ENCODE measurements at places on chromosomes 13 and 19.

DNA sequence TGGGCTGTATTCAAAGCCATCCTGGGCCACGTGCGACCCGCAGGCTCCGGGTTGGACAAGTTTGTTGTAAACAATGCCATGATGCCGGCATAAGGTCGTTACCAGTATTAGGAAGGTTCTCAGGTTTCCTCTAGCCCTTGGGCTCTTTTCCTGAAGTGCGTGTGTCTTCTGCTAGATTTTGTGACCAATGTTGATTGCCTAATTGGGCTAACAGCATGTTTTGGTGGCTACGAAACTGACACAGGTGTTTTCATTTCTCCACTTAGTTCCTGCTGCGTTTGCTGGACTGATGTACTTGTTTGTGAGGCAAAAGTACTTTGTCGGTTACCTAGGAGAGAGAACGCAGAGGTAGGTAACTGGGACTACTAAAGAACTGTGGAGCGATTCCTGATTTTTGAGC, 20.3 kb downstream of the ALOX5AP start:
- no peak for DNase-seq

DNA sequence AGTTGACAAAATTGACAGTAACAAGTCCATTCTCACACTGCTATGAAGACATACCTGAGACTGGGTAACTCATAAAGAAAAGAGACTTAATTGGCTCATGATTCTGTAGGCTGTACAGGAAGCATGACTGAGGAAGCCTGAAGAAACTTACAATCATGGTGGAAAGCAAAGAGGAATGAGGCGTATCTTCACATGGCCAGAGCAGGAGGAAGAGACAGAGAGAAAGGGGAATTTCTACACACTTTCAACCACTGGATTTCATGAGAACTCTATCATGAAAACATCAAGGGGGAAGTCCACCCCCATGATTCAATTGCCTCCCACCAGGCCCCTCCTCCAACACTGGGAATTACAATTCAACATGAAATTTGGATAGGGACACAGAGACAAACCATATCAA, 758.4 kb upstream of the SLITRK1 start:
- DNase-seq = no peak

- no peak for DNase-seq
Measured at GRCh38 chr13:90502153-90502552, 845.3 kb upstream of the MIR17HG start.

DNA sequence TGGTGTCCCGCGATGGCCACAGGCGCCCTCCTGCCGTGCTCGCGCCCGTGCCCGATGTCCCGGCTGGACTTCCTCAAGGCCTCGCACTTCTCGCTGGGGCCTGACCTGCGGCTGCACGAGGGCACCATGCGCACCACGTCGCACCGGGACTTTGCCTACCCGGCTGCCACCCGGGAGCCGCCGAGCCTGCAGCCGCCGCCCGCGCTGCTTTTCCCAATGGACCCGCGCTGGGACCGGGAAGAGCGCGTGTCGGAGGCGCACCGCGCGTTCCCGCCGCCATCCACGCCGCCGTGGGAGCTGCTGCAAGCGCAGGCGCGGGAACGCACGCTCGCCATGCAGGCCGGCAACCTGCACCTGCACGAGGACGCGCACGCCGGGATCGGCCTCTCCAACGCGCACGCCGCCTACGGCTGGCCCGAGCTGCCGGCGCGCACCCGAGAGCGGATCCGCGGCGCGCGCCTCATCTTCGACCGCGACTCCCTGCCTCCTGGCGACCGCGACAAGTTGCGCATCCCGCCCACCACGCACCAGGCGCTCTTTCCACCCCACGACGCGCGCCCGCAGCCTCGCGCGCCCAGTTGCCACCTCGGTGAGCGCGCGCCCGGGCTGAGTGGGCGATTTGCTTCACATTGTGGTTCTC, 12.1 kb upstream of the PEX11G start:
- peak; percentile 50 for DNase-seq

DNA sequence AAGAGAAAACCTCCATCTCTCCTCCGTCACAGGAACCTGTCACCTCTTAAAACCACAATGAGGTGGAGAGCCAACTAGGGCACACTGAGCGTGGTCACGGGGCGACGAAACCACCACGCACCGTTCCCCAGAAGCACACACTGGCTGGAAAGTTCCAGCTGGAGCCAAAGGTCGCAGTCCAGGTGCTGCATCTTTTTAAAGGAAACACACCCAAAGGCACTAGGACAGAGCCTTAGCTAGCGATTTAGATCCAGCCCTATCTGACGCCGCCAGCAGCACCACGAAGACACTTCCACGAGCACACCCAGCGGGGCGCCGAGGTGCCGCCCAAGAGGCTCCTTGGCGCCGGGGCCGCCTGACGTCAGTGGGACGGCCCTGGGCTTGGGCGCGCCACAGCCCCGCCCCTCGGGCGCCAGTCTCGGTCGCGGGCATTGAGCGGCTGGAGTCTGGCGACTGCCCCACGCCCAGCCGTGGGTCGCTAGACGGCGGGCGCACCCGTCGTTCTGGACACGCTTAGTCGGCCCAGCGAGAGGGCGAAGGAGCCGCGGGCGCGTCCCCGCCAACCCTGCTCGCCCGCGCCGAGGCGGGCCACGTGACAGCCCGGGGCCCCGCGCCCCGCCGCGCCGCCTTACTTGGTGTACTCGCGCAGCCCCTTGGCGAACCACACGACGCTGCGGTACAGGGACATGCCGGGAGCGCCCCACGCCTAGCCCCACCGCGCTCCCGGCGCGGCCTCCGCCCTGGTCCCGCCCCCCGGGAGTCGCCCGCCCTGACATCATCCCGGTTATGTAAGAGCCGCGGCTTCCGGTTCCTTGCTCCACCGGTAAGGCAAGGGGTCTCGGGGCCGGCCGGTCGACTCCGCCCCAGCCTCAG, at the start of gene DHRS12:
TSS of gene DHRS12 (minus strand) at position 742 of the 873 bp plus-strand sequence. CDS start 4,504 bp downstream, outside the sequence.
- DNase-seq = no peak

GRCh38 chr19:43525836-43526771, 897 bp downstream of the ETHE1 start:
- no peak for DNase-seq

GRCh38 chr13:108924134-108924533, 294.7 kb downstream of the MYO16 start:
- no peak for DNase-seq

All from NCI-H1436 treated with DMSO at 0.1 percent for 48 hours (cell line).